ENCODE measurements at places on chromosomes 7 and 10. TPM values are rescaled to one million over a fixed set of nuclear protein-coding genes. Genes with fewer than 3 reads are reported as not detected.

Gene CFTR
- not detected for total RNA-seq

DNA sequence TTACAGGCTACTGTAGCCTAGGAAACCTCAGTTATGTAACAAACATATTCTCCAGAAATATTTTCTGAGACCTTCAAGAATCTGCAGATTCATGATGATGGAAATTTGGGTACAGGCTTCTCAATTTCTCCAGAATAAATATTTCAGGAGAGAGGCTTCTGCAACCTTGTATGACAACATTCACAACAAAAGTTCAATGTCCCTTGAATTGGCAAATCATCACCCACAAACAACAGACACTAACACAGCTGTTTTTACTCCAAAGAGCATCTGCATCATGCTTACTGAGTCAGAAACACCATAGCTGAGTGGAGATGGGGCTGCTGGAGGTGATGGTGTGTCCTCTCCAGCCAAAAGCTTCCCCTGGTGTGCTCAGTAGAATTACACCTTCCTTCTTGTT, 9.3 kb upstream of the COBL start:
- DNase-seq = no peak

Gene ZNF25
- 6.5 TPM for total RNA-seq

Gene ZNF518A
- total RNA-seq = 7.3 TPM

GRCh38 chr7:50189371-50189770, 96.3 kb upstream of the ZPBP start:
- no peak for DNase-seq

Gene GIMAP5
- 4.4 TPM for total RNA-seq

GRCh38 chr10:103985726-103986125, 18.8 kb downstream of the SLK start:
- DNase-seq = no peak

DNA sequence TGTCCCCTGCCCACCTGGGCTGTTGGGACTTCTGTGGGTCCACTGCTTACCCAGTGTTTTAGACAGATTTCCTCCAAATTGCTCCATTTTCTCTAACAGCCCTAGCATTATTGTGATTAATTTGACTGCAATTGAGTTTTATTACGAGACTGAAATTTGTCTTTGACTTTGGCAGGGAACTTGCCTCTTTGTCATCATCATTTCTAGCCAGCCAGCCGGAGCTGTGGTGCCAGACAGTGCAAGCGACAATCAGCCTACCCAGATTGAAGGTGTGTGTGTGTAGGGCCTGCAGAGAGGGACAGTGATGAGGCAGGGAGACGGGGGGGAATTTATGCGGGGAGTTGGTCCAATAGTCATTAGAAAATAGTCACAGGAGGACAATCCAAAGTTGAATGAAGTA, 743.0 kb downstream of the NRG3 start:
- DNase-seq = no peak

Gene TMEM140
- 13.4 TPM for total RNA-seq

All from pulmonary artery endothelial cell (primary cell).